ENCODE measurements at places on chromosomes 2 and 18.
A peak's percentile ranks its signal among the peaks of the same experiment; 100 is the strongest.

DNA sequence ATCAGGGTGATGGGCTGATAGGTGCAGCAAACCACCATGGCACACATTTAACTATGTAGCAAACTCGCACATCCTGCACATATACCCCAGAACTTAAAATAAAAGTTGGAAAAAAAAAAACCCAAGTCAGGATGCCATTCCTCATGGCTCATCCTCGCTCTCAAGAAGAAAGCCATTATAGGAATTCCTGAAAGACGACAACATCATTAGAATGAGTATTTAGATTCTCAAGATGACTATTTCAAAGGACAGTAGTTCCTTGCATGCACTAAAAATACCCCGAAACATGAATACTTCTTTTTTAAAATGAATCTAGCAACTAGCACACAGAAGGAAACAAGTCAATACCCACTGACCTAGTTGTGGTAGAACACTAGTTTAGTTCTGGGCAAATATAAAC lies 285.8 kb upstream of the REV1 start:
- DNase-seq, result peak; percentile 83

- no peak for DNase-seq
These were observed 168.5 kb downstream of the TPGS2 start for GRCh38 chr18:36660311-36660710.

- no peak for DNase-seq
These were observed 105.4 kb upstream of the MAP4K3 start for GRCh38 chr2:39542523-39542922.

DNA sequence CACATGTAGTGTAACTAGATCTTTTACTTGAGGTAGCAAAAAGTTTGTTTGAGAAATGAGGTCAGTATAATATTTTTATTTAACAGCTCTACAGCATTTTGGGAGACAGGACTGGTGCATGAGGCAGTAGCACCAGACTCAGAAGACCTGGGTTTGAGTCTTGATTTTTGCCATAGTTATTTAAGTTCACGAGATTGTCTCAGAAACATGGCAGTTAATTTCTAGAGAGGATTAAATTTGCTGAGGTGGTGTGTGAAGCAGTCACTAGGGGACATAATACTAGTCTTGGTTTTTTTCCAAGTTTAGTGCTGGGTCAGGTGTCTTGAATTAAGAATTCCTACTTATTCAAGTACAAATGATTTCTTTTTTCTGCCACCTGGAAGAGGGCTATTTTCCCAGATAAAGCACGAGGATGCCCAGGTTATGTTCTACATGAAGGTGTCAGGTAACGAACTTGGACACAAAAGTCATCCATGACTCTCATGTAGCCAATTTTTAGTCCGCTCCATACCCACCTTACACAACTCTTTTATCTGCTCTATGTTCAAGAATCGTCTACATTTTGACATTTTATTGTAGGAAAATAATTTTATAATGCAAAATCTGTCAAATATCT lies 1.4 kb downstream of the MARCHF7 start:
- peak; percentile 37 for DNase-seq

DNA sequence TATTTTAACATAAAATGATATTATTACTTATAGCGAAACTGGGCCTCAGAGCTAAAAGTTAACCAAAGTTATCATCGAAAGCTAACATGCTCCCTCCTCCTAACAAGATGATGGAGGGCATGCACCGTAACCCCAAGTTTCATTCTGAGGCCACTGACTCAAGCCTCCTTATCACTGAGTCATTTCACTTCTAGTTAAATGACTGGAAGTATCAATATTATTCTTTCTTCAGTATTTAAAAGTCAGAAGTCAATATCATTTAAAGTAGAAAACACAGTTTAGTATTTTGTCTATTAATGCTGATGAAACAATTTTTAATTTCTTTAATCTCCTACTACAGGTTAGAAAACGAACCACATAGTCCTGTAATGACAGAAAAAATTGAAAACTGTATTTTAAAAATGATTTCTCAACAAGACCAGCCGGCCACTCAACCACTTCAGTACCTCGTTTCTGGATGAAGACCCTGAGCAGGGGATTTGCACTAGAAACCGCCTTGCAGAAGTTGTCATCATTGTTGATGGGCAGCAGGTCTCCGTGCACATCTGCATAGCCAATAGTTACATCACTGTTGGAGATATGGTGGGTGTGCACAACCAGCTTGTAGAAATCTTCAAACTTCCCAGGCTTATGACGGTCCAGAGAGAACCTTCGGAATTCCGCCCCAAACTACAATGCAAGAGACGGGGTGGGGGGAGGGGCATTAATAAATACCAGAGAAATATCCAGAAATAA lies 44.9 kb downstream of the PARD6G start:
- no peak for DNase-seq

DNA sequence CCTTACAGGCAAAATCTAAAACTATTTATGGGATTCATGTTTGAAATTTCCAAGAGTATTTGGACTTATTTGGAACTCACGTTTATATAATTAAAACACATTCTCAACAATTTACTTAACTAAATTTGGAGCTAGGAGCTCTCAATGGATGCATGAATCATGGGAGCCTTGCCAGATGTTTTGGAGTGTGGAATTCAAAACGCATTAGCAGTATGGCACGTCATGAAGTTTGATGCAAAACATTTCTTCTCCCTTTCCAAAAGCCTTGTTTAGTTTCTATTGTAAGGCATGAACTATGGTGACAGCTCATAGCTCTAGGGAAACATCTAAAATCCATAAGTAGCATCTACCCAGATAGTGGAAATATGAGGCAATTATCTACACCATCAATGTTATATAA lies 701.6 kb downstream of the SATB2 start:
- DNase-seq, result peak; percentile 90
